ENCODE measurements at places on chromosomes 5 and 9.

DNA sequence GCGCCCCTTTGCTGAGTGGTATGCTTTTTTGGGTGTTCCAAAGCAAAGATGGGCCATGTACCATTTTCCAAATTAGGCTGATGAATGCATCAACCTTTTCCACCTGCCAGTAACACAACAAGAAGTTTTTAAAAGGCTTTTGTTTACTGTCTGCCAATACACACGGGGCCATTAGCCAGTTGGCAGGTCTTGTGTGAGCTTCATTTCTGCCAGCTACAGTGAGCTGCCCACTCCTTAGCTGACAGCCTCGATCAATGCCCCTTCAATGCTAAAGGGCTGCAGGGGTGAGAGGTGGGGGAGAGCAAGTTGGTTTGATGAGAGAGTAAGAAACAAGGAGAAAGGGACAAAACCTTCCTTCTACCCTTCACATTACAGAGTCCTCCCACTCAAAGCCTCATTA lies 128.7 kb downstream of the C5orf15 start:
- DNase-seq: no peak

GRCh38 chr5:16467363-16468219 lies 2.0 kb upstream of the ZNF622 start:
- DNase-seq: no peak

GRCh38 chr9:126096340-126096739 lies 230.3 kb upstream of the MVB12B start:
- no peak for DNase-seq

DNA sequence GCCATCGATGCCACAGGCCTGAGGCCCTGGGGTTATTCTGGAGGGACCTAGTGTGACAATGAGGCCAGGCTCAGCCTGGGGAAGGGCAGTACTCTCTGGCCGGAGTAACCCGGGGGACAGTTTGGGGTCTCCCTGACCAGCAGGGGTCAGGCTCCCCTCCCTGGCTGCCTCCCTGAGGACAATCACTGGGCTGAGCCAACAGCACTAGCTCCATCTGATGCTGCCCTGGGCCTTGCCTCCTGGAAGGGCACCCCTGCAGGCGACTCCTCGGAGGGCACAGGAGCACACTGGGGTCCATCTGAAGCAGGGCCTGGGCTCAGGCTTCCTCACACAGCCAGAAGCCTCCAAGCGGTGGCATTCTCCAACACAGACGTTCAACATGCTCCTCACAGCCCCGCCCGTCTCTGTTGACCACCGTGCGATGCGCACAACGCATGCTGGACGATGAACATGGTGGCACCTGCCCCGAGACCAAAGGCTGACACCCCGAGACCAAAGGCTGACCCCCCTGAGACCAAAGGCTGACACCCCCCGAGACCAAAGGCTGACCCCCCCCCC lies 68.3 kb downstream of the ADAMTS2 start:
- DNase-seq: no peak

DNA sequence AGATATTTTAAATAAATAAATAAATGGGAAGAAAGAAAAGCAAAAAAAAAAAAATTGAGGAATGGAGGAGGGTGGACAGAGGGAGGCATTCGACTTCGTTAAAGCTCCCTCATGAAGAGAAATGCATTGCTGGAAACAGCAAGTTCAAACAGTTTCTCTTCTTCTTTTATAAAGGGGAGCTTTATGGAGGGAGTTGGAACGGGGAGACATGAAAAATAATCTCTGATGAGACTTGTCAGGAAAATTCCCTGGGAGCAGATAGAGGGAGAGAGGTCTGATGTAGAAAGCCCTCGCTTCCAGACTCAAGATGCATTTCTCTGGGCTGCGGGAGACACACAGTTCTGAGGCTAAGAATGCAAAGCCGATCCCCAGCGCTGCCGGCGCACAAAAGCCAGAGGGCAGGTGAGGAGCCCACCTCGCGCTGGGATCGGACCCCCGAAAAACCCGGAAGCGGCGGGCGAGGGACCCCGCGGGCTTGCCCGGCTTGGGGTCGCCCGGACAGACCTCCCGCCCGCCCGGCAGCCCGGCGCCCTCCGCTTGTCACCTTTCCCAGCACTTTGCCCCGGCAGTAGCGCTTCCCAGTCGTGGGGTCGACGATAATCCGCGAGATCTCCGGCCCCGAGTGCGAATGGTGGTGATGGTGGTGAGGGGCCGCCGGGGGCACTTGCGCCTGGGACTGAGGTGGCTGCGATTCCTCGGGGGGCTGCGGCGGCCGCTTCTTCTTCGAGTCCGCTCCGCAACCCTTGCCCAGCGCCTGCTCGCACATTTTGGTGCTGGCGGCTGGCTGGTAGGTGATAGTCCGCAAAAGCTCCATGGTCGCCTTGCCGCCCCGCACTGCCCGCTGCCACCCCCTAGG lies 512 bp downstream of the PLK2 start:
- DNase-seq: no peak

DNA sequence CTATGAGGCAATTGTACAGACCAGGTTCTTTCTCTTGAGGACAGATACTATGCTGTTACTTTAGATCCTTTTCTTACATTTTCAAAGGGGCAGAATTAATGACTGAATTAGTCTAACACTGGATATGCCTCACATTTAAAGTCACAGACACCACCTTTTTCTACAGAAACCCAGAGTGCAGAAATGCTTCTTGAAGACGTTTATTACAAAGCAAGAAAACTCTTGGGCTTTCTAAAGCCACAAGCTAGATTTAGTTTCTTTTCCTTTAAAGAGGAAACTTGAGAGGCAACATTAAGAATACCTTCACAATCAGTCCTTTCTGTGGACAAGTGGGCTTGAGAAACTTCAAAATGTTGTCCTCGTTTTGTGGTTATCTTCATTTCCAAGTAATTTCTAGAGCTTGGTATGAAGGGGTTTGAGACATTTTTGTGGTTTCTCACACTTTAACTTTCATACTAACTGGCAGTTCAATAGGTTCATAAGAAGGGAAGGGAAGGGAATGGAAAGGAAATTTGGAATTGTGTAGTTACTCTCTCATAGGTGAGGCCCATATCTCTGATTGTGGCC lies 527.4 kb downstream of the RASEF start:
- no peak for DNase-seq

DNA sequence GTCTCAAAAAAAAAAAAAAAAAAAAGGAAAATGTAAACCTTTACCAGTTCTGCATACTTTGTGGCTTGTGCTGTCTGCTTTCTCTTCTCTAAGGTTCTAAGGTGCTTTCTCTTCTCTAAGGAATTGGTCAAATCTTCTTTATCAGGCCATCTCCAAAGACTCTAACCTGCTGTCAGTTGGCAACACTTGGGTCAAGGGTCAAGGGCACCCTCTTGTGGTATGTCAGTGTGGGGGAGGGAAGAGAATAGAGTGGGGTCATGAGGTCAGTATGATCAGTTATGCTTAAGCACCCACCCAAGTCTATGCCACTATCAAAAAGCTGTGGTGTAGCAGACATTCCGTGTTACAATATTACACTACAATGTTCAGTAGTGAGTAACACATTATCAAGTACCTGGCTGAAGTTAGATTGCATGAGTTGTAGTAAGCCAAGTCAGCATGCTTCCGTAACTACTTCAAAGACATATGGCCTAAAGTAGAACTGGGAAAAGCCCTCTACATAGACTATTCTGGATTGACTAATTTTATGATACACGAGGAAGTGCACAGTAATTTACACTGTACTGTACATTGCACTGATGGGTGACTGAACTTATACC lies 25.0 kb upstream of the CCL28 start:
- no peak for DNase-seq

- DNase-seq: no peak
Measured at GRCh38 chr9:68457803-68458202, 82.9 kb downstream of the TMEM252 start.

- DNase-seq: no peak
Measured at GRCh38 chr5:175443514-175444059, 395 bp downstream of the DRD1 start.

GRCh38 chr5:90983711-90984124 lies 399.4 kb downstream of the ARRDC3 start:
- DNase-seq: no peak

DNA sequence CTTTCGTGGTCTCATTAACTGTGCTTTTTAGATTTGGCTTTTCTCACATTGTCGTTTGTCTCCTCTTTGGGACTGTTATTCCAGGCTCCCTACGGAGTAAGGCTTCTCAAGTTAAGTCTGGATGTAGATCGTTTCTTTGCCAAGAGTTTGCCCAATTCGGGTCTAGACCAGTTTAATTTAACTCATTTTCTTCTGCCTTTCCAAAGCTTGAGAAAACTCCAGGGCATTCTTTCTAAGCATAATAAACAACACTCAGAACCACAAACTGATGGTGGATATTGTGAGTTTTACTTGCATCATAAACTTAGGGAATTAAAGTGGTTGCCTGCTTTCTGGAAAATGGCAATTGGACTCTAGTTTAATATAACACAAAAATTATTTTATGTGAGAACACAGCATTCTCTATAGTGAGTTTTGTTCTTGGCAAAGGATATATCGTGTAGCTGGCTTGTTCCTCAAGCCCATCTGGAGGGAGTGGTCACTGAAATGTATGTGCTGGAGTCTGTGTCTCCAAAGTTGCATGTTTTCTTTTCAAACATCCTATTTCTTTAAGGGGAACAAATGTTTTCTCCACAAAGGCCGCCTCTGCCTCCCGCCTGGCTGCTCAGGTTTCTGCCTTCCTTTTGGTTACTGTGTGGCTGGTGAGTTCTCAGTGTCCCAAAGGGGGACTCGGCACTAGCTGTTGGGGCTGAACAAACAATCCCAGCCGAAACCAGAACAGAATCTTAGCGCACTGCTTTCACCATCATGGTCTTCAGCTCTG lies 211.3 kb upstream of the FBN2 start:
- no peak for DNase-seq

- DNase-seq: no peak
Measured at GRCh38 chr5:123452401-123452800, 29.2 kb upstream of the CEP120 start.

DNA sequence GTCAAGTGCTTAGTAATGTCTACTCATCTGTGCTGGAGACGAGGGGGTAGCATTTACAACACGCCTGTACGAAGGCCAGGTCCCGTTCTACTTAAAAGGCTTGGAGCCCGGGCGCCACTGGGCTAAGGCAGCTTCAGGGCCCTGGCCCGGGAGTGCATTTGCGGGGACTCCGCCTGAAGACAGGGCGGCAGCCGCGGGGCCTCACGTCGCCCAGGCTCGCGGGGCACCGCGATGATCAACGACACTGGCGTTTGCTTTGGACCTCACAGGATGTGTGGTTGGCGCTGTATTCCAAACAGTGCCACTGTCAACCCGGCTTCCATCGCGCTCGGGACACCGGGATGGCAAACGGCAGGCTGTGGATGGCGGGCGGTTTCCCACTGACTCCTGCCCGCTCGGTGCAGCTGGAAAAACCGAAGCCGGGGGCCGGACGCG lies 1.1 kb upstream of the TENT4A start:
- DNase-seq: peak; percentile 50

All from activated naive CD4-positive, alpha-beta T cell treated with anti-CD3 and anti-CD28 coated beads, Interleukin-2, amount 50 U/mL, for 16 hours (primary cell).